ENCODE measurements at places on chromosomes 3 and 15.

GRCh38 chr3:30443756-30444673, 162.4 kb upstream of the TGFBR2 start:
- DNase-seq: peak; percentile 52

- DNase-seq: peak; percentile 26
Measured at GRCh38 chr3:9384141-9384828, 13.1 kb upstream of the SETD5 start.

- DNase-seq: no peak
Measured at GRCh38 chr3:10353661-10354360, 32.9 kb upstream of the SEC13 start.

- DNase-seq: no peak
Measured at GRCh38 chr15:71595846-71596553, 214.4 kb upstream of the NR2E3 start.

DNA sequence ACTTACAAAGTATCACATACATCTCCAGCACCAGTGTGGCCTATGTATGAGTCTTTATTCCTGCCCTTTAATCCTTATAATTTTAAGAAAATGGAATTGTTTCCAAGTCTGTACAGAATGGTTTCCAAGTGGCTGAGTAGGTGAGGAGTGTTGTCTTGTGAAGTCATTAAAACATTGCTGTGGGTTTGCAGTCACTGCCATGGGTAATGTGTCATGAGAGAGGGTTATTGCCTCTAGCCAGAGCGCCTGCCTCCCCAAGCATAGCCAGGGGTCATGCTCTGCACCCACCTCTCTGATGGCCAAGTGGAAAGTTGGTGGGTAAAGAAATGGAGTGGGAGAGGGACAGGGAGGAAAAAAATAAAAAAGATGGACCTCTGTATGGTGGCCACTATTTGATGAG, 25.3 kb downstream of the TRAK1 start:
- DNase-seq: no peak

GRCh38 chr15:22810033-22810852, 23.8 kb downstream of the NIPA1 start:
- no peak for DNase-seq

DNA sequence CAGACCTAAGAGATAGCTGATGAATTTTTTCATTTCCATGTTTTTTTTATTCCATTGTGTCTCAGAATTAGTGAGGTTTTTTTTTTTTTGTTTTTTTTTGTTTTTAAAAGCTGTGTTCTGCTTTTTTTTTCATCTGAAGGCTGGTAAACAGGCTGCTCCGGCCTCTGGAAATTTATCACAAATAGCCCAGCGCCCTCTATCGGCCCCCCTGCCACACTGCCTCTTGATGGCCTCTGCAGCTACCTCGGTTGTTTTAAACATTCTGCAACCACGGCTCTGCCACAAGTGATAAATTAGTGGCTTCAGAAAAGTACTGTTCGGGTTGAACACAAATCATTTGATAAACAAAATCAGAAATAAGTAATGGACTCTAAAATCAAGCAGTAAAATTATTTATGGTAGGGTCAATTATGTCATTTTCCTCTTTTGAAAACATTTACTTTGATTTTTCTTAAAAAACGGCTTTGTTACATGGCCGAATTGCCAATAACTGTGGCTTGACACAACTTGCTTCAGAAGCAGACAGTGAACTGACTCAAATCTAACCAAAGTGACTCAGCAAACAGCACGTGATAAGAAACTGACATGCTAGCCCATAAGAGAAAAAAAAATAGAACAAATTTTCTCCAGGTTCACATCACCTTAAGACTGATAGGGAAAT, 87.8 kb downstream of the RSL24D1 start:
- peak; percentile 39 for DNase-seq

DNA sequence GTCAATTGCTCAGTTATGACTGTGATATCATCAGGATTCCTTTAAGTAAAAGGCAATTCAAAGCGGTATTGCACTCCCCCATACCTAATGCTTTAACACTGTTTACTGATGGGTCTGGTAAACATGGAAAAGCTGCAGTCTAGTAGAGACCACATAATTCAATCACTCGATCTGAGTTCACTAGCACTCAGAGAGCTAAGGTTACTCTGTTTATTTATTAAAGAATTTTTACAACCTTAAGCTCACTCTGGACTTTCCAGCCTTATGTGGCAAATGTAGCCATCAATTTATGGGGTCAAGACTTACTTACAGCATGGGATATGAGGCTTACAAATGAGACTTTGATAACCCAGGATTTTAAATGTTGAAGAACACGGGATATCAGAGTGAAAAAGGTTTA, 18.4 kb upstream of the CCR2 start:
- DNase-seq: no peak

DNA sequence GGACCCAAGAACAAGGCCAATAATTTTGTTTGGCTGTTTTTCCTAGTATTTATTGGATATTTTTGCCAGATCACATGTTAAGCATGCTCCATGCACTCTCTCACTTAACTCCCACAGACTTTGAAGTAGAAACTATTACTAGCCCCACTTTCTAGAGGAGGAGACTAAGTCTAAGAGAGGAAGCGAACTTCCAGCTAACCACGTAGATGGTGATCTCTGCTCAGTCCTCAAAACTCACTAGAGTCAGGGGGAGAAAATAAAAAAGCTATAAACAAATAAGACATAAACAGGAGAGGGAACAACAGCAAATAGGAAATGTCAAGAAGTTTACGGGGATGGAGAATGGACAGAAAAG, 481.0 kb upstream of the PROK2 start:
- DNase-seq: no peak

DNA sequence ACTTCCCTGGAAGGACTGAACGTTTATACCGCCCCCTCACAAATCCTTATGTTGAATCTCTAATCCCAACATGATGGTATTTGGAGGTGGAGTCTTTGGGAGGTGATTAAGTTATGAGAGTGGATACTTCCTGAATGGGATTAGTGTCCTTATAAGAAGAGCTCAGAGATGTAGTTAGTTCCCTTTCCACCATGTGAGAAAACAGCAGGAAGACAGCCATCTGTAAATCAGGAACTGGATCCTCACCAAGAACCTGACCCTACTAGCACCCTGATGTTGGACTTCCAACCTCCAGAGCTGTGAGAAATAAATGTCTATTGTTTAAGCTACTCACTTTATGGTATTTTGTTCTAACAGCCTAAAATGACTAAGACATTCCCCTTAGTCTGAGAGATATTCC, 33.3 kb upstream of the SACM1L start:
- no peak for DNase-seq

DNA sequence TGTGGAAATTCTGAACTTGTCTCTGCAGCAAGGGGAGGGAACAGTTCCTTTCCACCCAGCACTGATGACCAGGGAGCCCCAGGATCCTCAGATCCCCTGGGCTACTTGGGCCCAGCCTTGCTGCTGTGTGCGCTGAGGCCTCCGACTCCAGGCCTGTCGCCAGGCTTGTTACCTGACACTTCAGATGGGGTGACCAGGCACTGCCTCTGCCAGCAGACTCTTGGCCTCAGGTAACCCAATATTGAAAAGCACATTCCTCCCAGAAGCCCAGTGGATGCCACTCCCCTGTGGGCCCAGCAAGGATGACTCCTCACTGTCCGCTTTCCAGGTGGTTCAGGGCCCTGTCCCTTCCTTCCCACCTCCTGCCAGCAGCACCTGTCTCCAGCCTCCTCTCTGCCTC, 3.5 kb upstream of the PLA2G4E start:
- no peak for DNase-seq

- DNase-seq: no peak
Measured at GRCh38 chr3:50466177-50466576, 37.3 kb downstream of the CACNA2D2 start.

- DNase-seq: no peak
Measured at GRCh38 chr15:36617529-36618196, 38.2 kb downstream of the CDIN1 start.

DNA sequence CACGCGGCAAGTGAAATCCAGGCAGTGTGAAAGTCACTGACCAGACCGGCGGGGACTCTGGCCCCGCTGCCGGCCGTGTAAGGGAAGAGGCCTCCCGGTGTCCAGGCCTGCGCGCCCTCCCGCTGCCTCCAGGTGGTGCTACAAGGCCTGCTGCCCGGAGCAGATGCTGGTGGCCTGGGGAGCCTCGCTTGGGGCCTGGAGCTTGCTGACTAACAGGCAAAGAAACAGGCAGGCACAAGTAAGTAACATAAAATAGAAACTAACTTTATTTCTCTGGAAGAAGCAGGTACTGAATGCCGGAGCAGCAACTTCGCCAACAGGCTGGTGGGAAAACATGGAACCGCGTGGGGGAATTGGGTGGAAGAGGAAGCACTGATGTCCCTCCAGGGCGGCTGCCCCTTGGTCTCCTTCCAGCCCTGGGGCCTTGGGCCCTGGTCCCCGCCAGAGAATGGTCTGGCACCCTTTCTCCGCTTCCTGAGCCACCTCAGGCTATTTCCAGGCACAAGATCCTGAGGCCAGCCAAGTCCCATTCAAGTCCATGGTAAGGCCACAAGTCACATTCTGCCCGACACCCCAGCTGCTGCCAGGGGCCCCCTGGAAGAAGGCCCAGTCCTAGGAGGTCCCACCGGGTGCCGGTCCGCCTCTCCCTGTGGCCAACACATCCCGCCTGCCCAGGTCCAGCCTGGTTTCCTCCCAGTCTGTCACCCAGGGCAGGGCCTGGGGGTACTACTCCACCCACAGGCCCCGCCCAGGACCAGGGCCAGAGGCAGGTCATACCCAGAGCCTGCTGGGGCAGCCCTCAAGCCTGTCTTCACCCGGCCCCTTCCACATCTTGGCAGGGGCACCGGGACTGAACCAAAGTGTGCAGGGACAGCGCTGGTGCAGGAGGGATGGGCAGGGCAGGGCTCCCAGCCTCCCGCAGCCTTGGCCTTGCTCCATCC, 45.0 kb downstream of the TNK2 start:
- DNase-seq: peak; percentile 80

DNA sequence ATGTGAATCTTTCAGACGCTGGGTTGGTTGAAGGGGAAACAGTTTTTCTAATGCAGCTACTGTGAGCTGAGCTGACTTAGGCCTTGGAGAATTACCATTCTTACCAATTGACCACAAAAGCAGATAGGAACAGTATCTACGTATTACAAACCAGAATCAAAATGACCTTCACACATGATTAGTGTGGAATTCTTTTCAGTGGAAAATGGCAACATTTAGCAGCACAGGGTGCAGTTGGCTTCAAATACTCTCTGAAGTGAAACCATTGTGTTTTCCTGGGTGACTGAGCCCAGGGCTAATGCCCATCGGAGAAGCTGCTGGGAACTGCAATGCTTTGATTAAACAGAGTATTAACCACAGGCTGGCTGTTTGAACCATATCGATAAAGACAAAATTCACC, 40.2 kb upstream of the GOLGA8J start:
- DNase-seq: no peak

GRCh38 chr15:50145451-50145872, 26.4 kb upstream of the ATP8B4 start:
- peak; percentile 84 for DNase-seq

- DNase-seq: no peak
Measured at GRCh38 chr3:10928961-10929471, 63.5 kb upstream of the SLC6A1 start.

GRCh38 chr3:171829841-171830517, 13.2 kb upstream of the TMEM212 start:
- DNase-seq: peak; percentile 80

DNA sequence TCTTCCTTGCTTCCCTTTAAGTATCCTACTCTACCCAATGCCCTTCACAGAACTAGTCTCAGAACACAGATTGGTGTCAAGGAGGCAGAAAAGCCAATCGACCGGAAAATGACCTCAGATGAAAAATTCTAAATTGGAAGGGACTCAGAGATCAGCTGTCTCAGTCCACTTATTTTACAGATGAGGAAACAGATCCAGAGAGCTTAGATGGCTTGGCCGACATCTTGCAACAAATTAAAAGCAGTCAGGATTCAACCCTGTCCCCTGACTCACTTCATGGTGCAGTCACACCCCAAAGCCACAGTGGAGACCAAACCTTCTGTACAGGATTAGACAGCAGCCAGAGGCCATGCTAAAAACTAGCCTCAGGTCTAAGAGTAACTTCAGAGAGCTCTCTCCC, 169.3 kb upstream of the BHLHE40 start:
- no peak for DNase-seq

- peak; percentile 31 for DNase-seq
Measured at GRCh38 chr3:50124800-50125178, 30.3 kb upstream of the SEMA3F start.

DNA sequence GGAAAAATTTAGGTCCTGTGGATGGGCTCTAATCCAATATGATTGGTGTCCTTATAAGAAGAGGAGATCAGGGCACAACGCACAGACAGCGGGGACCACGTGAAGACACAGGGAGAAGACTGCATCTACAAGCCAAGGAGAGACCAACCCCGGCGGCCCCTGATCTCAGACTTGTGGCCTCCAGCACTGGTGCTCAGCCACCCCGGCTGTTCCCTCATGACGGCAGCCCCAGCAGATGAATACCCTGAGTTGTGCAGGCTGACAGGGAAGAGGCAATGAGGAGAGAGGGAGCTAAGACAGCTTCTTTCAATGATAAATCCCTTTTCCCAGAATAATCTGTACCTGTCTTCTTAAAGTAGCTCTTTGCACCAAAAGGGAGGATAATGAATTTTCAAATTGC, 33.3 kb upstream of the CGNL1 start:
- DNase-seq: no peak

DNA sequence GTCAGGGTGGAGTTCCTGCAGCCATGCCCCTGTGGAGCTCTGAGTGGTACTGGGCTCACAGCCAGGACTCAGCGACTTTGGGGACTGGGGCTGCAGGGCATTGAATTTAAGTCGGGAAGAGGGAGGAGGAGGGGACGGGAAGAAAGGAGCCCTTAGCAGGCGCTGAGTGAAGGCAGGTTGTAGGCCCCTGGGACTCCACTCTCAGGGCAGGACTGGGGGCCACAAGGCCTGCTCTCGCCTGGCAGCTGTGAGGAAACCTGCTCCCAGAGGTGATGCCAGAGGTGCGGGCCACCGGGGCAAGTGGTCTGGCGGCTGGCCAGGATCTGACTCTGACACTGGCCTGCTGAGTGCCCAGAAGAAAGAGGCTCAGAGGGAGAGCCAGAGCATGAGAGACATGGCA, 73.5 kb downstream of the EPHB3 start:
- DNase-seq: no peak

DNA sequence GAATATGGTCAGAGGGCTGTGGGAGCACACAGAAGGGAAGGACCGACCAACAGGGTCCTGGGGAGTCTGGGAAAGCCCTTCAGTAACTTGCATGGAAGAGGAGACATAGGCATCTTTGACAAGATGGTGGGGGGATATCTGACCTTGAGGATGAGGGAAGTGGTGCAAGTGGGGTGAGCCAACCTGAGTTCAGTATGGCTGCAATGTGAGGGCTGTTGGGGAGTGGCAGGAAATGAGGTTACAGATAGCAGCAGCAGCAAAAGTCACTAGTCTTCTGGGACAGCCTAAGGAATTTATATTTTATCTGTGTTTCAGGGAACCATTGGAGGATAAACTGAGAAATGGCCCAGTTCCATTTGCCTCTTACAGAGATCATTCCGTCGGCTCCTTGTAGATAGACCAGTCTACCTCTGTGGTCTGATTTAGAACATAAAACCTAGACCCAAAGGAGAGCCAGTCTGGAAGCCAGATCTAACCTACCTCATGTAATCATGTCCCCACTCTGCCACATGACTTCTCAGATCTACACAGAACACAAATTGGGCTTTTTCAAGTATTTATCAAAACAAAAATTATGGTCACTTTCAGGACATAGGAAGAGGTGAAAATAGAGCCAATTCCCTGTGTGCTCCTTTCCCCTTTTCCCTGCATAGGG, 75.6 kb downstream of the ST6GAL1 start:
- DNase-seq: no peak

GRCh38 chr15:75437721-75438120, 13.8 kb downstream of the SIN3A start:
- DNase-seq: no peak

GRCh38 chr3:186172353-186172752, 63.5 kb upstream of the ETV5 start:
- DNase-seq: no peak

GRCh38 chr3:8887435-8888300, 75.6 kb downstream of the RAD18 start:
- DNase-seq: peak; percentile 75
